Activated effector memory CD4-positive, alpha-beta T cell treated with anti-CD3 and anti-CD28 coated beads, Interleukin-2, amount 50 U/mL, for 16 hours (primary cell): ENCODE measurements at places on chromosomes 4 and X.
A peak's percentile ranks its signal among the peaks of the same experiment; 100 is the strongest.

DNA sequence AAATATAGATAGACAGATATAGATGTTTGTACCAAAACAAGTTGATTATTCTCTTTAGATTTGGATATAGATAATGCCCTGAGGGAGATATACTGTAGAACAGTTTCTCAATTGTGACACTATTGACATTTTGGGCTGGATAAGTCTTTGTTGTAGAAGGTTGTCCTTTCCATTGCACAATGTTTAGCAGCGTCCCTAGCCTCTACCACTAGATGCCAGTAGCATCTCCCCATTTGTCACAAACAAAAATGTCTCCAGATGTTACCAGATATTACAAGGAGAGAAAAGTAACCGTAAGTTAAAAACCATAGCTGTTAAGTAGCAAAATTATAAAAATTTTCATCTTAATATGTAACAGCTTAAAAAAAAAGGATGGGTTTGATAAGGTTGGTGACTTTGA lies 2595.3 kb downstream of the ARAP2 start:
- DNase-seq, result no peak

GRCh38 chr4:159562366-159562765 lies 459.5 kb downstream of the RAPGEF2 start:
- DNase-seq, result no peak

DNA sequence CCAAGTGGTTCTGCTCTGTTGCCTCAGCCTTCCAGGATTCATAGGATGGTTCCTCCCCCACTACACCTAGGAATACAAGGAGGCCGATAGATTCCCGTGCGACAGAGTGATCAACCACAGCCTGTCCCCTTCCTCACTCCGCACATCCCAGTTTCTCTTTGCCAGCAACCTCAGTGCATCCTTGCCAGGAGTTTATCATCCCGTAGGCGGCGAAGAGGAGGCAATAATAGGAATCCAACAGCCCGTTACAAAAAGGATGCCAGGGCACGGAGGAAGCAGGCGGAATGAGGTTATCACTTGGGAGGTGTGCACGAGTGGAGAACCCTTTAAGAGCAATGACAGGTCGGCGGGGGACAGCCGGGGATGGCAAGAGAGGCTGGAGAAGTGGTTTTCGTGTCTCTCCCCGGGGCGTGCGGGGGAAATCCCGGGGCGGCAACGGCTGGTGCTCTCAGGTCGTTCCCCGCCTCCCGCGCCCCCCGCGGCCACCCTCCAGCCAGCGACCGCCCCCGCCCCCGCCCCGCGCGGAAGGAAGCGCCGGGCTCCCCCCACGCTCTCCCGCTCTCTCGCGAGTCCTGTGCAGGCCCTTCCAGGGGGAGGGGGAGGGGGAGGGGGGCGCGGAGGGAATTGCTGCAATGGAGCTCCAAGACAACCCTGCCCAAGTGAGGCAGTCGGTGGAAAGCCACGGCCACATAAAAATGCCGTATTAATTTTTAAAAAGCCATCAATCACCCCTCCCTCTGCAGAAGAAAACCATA lies 1.6 kb downstream of the PPP3CA start:
- DNase-seq, result peak; percentile 86

DNA sequence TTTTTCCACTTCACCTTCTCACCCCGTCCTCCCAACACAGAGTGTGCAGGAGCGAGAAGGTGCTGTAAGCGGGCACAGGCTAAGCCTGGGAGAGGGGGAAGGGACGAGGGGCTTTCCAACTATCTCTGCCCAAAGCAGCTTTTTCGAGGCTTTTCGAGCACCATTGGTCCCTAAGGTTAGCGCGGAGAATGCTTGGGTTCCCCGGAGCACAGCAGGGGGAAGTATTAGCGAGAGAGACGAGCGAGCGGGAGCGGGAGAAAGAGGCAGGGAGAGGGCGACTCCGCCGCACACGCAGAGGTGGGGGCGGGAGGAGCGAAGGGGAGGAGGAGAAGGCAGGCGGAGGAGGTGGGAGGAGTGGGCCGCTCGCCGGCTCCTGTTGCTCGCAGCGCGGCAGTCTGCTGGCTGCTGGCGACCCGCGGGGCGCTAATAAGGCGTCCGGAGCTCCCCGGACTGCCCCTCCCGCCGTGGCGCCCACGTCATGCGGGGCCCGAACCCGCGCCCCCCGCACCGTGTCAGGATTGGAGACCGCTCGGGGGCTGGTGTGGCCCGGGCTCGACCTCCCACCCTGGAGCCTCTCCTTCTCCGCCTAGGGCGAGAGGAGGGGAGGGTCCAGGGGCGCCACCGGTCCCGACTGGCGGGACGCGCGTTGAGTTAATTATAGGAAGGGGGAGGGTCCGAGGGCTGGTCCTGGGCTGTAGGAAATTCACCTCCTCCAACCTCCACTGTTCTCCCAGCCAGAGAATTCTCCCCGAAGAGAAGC lies at the start of gene ADAMTS3:
Gene ADAMTS3 (minus strand): TSS at position 263 of the 760 bp plus-strand sequence. CDS start 459 bp downstream, outside the sequence.
- no peak for DNase-seq

DNA sequence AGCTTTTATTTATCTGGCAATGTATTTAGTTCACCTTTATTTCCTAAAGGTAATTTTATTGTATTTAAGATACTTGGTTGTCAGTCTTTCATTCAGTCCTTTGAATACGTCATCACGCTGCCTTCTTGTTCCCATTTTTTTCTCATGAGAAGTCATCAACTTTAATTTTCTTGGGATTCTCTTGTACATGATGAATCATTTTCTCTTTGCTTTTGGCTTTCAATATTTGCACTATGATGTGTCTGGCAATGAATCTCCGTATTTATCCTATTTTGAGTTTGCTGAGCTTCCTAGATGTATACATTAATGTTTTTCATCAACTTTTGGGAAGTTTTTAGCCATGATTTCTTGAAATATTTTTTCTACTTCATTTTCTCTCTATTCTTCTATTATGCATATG lies 28.4 kb downstream of the CLDN2 start:
- no peak for DNase-seq

DNA sequence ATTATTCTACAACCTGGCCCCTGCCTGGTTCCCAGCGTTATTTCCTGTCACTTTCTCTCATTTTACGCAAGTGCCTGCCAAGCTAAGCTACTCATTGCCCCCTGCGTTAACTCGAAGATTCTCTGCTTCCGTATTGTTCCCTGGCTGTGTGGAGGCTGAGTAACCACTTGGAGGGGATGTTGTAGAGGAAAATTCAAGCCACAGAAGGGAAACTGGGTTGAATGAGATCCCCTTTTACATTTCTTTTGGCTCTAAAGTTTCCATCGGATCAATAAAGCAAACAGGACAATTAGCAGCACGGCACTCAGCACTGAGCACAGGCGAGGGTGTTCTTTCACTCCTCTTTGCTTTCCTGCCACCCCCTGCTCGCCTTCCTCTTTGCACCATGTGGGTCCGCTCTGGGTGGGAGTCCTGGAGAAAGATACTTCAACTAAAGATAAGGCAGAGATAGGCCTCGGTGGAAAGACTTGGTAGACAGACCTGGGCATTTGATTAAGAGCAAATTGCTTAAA lies 4.2 kb upstream of the TMSB4X start:
- peak; percentile 78 for DNase-seq

GRCh38 chr4:40887764-40888131 lies 138.0 kb downstream of the NSUN7 start:
- DNase-seq, result no peak

GRCh38 chr4:88242144-88242543 lies 42.2 kb downstream of the PPM1K start:
- no peak for DNase-seq

DNA sequence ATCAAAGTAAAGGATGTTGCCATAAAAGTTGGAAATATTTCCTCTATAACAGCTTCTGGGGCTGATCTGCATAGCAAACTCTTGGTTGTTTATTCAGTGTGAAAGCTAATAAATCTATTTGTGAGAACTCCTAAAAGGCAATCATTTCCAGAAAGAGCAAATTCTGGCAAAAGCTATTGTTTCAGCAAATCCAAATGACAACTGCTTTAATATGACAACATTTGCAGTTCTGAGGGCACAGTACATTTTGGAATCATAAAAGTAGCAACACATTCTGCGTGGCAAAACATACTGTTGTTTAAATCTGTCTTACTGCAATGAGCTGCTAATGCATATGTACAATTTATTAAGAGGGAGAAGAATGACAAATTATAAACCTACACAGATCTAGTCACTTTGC lies 818.1 kb downstream of the FSTL5 start:
- DNase-seq, result no peak

DNA sequence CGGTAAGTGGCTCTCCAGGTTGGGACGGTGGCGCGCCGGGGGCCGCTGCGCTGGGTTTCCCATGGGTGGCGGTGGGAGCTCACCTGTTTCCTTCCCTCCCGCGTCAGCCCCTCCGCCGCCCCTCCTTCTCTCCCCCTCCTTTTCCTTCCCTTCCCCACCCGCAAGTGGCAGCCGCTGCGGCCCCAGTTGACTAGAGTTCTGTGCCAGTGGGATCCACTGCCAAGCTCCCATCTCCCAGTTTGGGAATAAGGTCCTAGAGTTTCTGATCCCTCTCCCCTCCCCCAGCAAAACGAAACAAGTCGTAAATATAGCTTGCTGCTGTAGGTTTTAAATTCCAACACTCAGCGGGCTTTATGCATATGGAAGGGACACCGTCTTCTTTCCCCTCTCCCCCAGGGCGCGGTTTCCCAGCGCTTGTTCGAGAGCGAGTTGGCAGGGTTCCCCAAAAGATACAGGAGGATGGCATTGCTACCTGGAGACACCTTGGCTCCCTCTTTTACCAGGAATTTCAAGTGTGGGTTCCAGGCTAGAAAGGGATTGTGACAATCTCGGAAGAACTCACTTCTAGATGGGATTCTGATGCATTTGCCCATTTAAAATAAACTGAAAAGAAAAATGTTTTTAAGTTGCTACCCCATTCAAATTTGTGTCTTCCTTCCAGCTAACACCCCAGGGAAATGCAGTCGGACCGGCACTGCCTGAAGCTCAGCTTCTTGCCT lies 1.2 kb downstream of the TLL1 start:
- no peak for DNase-seq

DNA sequence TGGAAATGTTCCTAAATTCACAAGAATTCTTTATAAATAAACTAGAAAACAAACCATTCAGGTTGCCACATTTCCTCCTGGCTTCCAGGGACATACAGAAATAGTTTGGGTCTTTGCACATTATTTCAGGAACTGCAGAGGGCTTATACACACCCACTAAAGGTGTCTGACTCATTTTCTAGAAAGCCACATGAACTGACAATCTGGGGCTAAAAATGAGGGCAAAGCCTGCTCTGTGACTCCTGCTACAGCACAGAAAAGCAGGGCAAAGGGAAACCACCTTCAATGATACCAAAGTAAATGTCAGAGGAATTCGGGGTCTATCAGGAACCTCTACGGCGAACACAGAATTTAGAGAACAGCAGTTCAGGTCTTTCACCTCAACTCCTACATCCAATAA lies 112.2 kb upstream of the MAP3K15 start:
- DNase-seq, result peak; percentile 63

- DNase-seq, result no peak
Observed at GRCh38 chrX:107842715-107843400, 17.2 kb downstream of the MID2 start.

GRCh38 chr4:152247271-152247975 lies 288.5 kb downstream of the FBXW7 start:
- DNase-seq, result no peak

DNA sequence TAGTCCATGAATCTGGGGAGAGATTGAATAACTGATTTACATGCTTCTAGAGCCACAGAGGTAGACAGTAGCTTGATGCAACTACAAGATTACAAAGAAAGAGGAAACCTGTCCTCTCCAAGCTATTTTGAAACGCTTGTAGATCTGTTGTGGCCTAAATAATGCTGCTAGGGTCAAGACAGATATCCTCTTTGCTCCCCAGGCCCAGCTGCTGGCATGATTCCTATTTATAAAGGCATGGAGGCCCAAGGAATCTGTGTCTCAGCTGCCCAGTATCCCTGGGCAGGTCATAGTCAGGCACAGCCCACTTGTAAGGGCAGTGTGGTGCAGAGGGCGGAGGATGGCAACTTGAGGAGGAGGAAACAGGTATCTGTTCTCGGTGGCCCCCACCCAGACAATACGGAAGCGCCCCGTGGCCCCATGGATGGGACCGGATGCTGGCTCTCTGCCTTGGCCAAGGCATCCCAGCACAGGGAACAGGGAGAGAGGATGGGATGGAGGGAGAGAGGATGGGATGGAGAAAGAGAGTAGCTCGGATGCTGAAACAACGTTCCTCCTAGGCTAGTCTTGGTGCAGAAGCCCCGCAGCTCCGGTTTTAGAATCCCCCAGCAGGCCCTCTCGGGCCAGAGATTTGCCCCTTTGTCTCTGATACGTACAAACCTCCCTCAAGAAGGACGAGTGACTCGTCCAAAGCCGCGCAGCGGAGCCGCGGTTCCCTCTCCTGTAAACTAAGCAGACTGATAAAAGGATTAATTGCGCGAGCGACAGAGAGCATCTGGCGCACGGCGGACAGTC lies 767 bp upstream of the SMIM20 start:
- DNase-seq, result peak; percentile 71

GRCh38 chrX:153769158-153769864 lies 5.3 kb downstream of the PLXNB3 start:
- peak; percentile 36 for DNase-seq

GRCh38 chr4:7828011-7828720 lies 111.5 kb downstream of the AFAP1 start:
- DNase-seq, result peak; percentile 84

- DNase-seq, result no peak
Observed at GRCh38 chr4:111215755-111216154, 592.9 kb upstream of the PITX2 start.

- peak; percentile 73 for DNase-seq
Observed at GRCh38 chr4:154618708-154619315, 6.4 kb upstream of the FGG start.

DNA sequence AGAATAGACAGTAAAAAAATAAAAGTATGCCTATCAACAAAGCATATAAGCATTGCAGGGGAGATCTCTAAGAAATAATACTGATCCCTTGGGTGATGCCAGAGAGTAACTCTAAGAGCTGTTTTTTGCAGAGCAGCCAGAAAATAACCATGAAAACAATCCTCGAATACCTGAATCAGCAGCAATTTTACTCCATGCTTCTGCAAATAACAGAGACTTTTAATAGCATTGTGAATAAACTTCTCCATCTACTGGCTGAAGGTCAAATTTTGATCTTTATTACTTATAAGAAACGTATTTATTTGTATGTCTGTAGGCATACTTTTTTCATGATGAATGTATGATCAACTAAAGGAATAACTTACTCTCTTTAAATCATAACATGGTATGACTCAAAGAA lies 334.5 kb downstream of the GALNTL6 start:
- no peak for DNase-seq

DNA sequence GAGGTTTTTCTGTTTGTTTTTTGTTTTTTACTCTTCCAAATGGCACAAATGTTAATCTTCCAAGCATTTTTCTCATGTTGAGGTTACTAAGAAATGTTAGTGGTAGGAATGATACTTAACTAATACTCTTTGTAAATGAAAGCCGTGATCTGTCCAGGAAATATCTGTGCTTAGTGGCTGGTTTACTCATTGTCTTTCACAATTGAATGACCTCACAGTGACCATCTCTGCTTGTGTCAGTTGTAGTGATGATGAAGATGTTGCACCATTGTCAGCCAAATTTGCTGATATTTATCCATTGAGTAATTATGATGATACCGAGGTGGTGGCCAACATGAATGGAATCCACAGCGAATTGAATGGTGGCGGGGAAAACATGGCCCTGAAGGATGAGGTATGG lies 93.5 kb downstream of the TNIP2 start:
- no peak for DNase-seq

- no peak for DNase-seq
Observed at GRCh38 chr4:89800527-89801103, 36.3 kb downstream of the SNCA start.

GRCh38 chr4:32775049-32775448 lies 2054.9 kb downstream of the PCDH7 start:
- no peak for DNase-seq
